ENCODE measurements at places on chromosomes 3 and 15.

GRCh38 chr15:71743861-71744382 lies 66.4 kb upstream of the NR2E3 start:
- peak; percentile 71 for DNase-seq

DNA sequence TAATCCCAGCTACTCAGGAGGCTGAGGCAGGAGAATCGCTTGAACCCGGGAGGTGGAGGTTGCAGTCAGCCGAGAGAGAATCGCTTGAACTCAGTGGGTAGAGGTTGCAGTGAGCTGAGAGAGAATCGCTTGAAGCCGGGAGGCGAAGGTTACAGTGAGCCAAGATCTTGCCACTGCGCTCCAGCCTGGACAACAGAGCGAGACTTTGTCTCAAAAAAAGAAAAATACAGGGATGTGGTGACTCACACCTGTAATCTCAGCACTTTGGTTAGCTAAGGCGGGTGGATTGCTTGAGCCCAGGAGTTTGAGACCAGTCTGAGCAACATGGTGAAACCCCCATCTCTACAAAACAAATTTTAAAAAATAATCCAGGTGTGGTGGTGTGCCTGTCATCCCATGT lies 26.8 kb downstream of the UBE2E1 start:
- no peak for DNase-seq

DNA sequence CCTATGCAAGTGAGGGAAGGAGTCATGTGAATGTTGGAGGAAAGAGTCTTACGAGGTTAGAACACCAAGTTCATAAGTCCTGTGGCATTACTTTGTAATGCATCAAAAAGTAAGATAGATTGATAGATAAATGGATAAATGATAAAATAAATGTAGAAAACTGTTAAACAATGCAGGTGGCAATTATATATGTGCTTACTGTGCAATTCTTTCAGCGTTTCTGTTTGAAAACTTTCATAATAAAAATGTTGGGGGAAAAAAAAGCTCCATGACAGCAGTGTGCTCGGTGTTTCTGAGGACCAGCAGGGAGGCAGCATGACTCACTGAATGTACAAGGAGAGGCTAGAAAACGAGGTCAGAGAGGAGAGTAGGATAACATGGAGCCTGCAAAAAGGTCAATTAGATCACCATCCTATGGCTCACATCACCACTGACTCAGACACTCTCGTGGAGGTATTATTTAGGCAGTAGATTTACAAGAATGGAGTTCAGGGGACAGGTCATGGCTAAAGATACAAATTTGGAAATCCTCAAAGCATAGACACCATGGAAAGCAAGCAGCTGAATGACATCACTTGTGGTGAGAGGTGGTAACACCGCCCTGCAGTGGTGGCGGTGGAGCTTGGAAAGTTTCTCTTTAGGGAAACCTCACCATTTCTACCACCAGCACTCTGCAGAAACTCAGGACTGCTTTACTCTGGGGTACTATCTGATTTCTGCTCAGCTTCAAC lies 219.8 kb downstream of the CTNNB1 start:
- no peak for DNase-seq

GRCh38 chr3:188979669-188980310 lies 192.0 kb upstream of the TPRG1 start:
- no peak for DNase-seq

GRCh38 chr3:103136621-103137020 lies 701.8 kb downstream of the ZPLD1 start:
- DNase-seq = no peak

DNA sequence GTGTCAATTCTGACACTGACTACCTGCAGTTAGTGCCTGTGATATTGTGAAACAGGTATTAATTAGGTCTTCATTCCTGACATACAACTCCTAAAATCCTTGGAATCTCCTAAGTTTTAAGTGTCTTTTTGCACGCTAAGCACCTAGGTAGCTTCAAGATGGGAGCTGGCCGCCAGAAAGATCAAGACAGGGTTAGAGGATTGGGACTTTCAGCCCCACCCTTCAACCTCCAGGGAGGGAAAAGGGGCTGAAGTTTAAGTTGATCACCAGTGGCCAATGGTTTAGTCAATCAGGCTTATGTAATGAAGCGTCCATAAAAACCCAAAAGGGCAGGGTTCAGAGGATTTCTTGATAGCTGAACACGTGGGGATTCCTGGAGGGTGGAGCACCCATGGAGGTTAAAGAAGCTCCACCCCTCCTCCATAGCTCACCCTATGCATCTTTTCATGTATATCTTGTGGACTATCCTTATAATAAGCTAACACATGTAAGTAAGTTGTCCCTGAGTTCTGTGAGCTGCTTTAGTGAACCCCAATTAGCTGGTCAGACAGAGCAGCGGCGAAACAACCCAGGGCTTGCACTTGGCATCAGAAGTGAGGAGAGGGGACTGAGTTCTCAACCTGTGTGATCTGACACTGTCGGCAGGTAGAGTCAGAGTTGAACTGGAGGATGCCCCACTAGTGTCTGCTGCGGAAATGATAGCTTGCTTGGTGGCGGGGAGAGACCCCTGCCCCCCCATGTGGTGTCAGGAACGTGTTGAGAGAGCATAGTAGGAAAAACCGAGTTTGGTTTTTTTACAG lies 12.8 kb upstream of the SRP14 start:
- DNase-seq = no peak

DNA sequence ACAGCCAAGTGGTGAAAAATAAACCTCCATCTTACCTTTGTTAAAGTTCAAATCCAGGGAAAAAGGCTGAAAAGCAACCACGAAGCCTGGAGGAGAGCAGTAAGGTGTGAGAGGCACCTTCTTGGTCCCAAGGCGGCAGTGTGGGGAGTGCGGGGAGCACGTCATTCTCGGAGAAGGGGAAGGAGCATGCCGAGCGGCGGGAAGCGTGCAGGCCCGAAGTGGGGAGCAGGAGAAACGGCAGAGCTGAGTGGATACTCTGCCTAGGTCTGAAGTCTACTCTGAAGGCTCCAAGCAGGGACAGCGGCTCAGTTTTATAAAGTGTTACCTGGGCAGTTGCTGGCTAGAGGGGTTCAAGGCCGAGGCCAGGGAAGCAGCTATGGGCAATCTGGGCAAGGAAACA lies 96.9 kb downstream of the RYK start:
- no peak for DNase-seq

DNA sequence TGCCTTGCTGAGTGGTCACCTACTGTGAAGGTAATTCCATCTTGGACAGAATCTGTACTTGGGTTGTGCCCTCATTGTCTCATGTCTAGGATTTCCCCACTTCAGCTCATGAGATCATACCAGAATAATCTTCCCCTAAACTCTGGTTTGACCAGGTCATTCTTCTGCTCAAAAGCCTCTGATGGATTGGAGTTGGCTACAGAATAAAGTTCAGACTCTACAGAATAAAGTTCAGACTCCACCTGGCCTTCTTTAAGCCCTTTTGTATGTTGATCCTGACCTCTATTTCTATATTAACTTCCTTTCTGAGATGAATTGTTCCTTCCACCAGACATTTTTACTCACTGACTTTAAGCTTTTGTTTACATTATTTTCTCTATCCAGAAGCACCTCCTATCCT lies 6.4 kb upstream of the GLCE start:
- DNase-seq = no peak

DNA sequence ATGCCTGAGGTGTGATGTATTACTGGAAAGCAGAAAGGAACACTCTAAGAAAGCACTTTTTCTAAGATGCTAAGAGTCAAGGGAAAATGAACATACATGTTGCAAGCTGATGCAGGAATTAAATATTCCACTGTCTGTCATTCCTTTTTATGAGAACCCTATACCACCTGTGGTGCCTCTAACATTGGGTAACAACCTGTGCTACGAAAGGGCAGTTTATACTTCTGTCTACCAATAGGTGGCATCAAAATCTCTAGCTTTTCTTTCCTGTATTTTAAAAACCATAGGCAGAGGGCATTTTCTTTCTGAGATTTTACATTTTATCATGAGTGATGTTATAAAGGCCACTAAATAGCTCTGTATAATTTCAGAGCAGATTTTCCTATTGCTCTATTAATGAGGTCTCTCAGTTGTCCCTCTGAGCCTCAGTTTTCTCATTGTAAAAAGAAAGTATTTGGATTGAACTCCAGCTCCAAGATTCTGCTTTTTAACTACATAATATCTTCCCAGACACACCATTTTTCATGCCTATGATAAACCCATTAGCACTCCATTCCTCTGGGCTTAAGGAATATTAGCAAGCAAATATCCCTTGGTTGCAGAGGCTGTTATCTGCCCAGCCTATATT lies 3.5 kb upstream of the CPNE4 start:
- peak; percentile 27 for DNase-seq

- DNase-seq = no peak
These were observed 106.0 kb upstream of the MRPL3 start for GRCh38 chr3:131608741-131609140.

DNA sequence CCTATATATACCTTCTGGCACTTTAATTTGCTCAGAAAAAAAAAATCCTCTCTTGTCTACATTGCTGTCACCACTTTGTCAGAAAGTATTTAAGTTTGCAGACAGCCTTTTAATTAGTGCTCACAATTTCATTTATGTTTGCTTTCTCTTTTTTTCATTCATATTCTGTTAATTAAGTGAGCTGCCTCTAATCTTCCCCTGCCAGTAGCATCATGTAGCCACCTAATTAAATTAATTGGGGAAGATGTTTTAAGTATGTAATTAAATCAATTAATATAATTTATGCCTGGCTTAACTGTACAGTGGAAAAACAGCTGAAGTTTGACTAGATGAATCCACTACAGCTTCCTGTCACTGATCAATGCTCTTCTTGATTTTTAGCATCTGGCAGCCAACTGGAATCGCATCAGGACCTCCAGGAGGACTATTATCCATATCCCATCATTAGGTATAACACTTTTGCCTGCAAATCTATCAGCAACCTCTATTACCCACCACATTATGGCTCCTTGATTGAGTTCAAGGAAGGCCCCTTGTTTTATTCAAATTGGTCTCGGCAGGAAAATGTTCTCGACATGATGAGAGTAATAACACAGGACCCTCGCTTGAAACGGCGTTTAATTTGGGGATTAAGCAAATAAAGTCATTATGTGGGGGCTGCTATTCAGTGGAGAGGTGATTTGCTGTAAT lies 118.5 kb downstream of the IQCH start:
- no peak for DNase-seq

DNA sequence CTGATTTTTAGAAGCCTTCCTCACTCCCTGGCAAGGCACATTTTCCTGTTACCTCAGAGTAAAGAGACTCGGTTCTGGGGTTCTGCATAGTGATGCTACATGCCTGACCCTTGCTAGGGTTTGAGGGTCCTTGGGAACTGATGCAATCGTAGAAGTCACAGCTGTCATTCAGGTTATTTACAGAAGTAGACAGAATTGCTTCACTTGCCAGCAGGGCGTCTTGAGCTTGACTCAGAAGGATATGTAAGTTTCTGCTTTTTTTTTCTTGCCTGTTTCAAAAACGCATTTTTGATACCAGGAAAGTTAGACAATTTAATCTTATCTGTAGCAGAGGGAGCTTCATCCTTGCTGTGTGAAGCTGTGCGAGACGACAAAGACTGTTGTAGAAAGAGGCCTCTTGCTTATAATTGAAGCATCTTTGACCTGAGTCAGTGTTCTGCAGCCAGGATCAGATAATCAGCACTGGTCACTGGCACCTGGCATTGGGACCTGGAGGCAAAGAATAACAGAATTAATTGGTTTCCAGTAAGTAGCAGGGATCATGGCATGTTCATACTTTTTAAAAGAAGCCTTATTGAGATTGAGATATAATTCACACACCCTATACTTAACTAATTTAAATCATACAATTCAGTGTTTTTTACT lies 24.8 kb downstream of the CACNA1D start:
- DNase-seq = no peak

DNA sequence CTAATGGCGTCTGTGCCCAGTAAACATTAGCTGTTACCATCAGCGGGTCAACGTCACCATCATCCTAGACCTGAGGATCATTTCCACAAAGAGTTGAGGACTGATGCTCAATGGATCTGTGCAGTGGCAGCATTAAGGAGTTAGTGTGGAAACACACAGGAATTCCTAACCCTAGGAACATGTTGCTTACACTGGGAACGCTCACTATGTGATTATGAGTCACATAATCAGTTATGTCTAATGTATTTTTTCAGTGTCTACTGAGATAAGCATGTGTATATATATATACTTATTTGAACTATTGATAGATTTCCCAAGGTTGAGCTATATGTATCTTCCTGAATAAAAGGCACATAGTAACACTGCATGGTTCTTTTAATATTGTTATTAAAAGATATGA lies 19.0 kb downstream of the ARNT2 start:
- no peak for DNase-seq

GRCh38 chr15:56719774-56720555 lies 13.3 kb downstream of the ZNF280D start:
- no peak for DNase-seq

- peak; percentile 34 for DNase-seq
These were observed 16.7 kb downstream of the KAT2B start for GRCh38 chr3:20056725-20057611.

GRCh38 chr3:45079715-45080114 lies 53.6 kb downstream of the CLEC3B start:
- DNase-seq = no peak

DNA sequence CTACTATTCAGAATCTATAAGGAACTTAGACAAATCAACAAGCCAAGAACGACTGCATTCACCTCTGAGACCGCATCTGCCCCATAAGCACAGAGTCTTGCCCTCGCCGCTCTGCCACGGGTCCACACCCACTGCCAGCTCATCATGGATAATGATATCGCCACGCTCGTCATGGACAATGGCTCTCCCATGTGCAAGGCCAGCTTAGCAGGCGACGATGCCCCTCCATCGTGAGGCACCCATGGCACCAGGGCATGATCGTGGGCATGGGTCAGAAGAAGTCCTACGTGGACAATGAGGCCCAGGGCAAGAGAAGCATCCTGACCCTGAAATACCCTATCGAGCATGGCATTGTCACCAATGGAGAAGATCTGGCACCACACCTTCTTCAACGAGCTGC lies 92.1 kb upstream of the FXR1 start:
- no peak for DNase-seq

DNA sequence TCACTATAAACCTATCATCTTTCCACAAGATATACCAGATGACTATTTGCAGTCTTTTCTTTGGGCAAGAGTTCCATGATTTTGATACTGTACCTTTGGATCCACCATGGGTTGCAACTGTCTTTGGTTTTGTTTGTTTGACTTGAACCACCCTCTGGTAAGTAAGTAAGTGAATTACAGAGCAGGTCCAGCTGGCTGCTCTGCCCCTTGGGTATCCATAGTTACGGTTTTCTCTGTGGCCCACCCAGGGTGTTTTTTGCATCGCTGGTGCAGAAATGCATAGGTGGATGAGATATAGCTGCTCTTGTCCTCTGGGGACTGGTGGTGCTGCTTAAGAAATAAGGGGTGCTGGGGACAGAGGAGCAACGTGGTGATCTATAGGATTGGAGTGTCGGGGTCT lies 33.8 kb downstream of the CHDH start:
- no peak for DNase-seq

- peak; percentile 20 for DNase-seq
These were observed 14.8 kb downstream of the ZIC1 start for GRCh38 chr3:147423798-147424580.

- peak; percentile 21 for DNase-seq
These were observed 526 bp downstream of the GPD1L start for GRCh38 chr3:32106929-32107362.

DNA sequence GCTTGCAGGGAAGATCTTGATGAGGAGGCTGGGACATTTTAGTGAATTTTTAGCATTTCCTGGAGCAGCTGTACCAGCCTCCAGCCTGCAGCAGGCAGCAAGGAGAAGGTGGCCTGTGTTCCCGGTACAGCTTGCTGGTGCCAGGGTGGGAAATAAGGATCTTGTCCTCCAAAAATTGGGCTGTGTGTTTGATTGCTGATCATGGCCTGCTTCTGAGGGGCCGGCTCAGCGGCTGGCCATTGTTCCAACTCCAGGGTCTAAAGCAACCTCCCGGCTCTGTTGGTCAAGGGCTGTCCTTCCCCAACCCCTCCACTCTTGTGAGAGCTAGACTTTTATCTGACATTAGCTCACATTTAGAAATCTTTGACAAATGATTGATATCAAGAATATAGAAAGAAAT lies 5.0 kb downstream of the CFAP100 start:
- DNase-seq = no peak

Measured in GM13976 (cell line).